ENCODE measurements at places on chromosomes 11 and 22.
A peak's percentile ranks its signal among the peaks of the same experiment; 100 is the strongest.

GRCh38 chr11:70247710-70248072 lies 22.8 kb upstream of the PPFIA1 start:
- DNase-seq, result no peak

- peak; percentile 45 for DNase-seq
Measured at GRCh38 chr11:102940714-102941588, 14.6 kb downstream of the MMP13 start.

DNA sequence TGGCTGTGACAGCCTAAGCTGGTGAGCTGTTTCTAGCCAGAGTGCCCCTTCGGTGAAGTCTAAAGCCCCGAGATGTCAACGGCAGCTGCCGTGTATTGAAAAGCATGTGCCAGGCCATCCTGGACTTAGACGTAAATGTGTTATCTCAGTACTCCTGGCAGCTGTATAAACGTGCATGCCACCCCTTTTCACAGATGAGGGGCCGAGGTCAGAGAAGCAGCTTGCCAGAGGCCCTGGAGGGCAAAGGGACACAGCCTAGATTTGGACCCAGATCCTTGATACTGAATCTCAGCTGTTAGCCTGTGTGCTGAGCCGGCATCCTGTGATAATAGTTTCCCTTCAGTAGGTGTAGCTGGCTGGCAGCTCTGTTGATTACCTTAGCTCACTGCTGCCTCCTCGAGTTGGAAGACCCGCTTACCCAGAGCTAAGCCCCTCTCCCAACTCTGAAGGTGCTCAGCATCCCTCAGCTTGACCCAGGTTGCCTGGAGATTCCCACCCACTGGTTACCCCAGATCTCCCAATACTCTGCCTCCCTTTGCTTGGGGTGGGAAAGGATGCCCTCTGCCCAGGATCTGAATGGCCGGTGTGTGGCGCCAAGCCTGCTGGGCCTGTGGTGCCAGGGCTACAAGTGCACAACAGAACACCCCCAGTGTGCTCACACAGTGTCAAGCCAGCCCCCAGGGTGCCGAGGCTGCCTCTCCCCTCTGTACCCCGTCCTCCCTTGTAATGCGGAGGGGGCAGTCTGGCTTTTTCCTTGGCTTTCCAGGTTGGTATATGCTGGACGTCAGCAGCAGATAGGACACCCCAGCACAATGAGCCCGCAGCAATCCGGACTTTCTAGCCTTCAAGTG lies 59.8 kb upstream of the WNT7B start:
- DNase-seq, result no peak

GRCh38 chr11:2982214-2982613 lies 9.9 kb downstream of the NAP1L4 start:
- no peak for DNase-seq

DNA sequence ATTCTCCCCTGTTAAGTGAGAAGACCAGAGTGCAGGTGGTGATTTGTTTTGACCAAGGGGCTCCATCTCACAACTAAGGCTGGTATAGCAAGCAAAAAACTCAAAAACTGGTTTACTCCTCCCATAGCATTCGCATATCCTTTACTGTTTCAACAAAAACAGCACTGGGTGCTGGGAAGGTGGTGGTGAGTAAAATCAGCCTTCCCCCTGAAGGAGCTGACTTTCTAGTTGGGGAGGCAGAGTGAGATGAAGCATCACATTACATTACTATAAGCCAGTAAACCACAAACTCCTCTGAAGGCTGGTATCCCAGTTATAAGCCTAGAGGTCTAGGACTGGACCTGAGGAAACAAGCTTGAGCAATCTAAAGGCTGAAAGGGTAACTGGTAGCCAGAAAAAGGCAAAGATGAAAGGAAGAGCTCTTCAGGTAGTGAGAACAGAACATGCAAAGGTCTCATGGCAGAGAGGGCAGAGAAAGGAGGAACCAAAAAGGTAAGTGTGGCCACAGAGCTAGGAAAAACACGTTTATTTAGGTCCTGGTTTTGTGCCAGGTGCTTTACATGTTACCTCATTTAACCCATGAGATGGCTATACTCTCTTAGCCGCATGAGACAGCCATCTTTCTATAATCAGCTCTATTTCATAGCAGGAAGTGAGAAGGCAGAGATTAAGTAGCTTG lies 22.3 kb downstream of the TMEM123 start:
- no peak for DNase-seq

GRCh38 chr11:20351136-20351535 lies 12.4 kb upstream of the HTATIP2 start:
- DNase-seq, result no peak

DNA sequence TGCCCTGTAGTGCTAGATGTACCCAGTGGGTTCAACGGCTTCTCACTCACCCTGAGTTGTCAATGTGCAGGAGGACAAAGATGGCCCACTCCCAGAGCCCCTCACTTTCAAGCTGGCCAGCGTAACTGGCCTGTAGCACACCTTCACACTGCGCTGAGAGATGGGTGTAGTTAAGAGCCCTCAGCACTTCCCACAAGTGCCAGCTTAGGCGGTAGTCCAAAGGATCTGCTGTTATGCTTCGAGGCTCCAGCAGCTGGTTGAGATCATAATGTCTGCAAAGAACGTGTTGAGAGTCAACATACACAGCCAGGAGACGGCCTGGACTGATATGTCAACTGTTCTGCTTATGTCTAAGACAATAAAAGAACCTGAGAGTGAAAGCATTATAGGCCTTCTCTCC lies 14.7 kb upstream of the CHRNA10 start:
- no peak for DNase-seq

GRCh38 chr11:47004595-47005033 lies 68.1 kb downstream of the CSTPP1 start:
- DNase-seq, result peak; percentile 86

GRCh38 chr11:95531116-95531515 lies 258.5 kb downstream of the FAM76B start:
- DNase-seq, result no peak

DNA sequence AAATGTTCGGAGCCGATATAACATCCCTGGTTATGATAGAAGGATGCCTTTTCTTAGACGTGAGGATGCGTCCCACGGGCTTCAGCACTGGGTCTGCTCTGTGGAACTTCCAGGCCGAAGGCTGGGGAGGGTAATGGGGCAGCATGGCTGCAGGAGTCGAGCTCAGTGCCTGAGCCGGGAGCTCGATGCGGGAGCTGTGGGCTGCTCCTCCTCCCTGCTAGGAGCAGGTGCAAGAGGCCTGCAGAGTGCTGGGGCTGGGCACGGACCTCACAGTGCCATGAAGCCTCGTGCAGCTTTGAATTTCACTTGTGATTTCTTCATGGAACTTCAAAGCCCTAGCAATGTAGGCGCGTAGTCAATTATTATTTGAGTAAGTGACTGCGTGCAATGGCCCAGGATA lies 6.0 kb downstream of the TUBA8 start:
- DNase-seq, result no peak

GRCh38 chr11:80638296-80638695 lies 1197.5 kb upstream of the TENM4 start:
- no peak for DNase-seq

GRCh38 chr22:39230261-39231196 lies 14.3 kb downstream of the PDGFB start:
- DNase-seq, result no peak

DNA sequence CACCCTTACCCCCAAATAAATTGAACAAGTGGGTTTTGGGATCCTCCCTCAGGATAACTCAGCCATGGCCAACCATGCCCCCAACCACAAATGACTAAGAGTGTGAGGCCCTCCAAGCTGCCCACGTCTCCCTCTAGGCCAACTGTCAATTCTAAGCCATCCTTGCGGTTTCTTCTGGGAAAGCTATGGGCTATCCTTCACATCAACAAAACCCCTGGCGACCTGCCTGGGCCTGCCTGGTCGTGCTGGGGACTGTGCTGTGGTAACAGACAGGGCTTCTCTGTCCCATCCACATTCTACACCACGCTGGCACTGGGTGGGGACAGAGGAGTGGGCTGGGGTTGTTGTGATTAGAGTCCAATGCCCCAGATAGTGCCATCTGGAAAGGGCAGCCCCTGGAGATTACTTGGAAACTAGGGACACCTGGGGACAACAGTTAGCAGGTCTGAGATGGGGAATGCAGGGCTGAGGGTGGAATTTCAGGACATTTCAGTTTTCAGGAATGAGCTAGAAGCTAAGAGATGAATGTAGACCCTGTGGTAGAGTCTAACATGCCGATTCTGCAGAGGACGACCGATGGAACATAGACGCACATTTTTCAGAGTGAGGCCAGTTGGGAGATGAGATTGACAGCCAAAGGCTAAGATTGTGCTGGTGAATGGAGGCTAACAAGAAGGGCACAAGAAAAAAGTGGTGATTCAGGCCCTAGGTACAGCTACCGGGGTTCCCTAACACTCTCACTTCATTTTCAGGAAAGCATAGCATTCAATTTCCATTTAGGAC lies 131.9 kb downstream of the RASSF10 start:
- DNase-seq, result no peak

- no peak for DNase-seq
Measured at GRCh38 chr22:23256986-23257888, 76.9 kb downstream of the BCR start.

DNA sequence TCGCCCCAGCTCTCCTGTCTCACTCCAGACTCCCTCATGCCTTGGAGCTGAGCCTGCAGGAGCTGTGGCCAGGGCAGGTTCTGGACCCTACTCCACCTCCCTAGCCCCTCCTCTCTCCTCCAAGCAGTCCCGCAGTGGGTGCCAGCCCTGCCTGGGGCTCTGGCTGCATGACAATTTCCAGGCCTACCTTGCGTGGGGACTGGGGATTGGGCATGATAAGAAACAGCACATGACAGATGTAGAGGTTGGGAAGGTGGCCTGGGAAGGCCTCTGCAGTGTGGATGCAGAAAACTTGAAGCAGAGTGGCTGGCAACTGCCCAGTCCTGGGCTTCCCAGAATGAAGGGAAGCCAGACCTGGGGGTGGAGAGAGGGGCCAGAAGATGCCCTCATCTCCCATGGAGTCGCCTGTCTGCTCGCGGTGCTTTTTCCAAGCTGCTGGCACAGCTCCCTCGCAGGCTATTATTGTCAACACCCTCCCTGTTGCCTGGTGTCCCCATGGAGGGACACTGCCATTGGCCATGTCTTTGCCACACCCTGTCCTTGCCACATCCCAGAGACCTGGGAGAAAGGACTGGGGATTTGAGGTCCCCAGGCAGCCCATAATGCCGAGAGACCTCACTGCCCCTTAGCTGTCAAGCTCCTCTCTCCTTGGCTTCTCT lies 48.9 kb upstream of the CDON start:
- DNase-seq, result no peak

DNA sequence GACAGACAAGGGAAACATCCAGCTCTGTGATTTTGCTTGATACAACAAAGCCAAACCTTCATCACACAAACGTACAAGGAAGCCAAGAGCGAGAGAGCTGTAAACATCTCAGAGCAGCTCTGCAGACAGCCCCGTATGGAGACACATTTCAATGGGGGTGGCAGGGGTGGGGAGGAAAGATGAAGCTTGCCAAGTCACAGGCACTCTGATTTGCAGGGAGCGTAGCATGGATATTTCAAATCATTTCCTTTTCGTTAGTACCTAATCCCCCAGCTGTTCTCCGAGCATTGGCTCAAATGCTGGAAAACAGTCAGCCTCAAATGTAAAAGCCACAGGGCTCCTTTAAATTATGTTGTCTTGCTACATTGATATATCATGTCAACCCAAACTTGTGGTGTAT lies 458.9 kb upstream of the CADM1 start:
- DNase-seq, result no peak

- DNase-seq, result peak; percentile 20
Measured at GRCh38 chr11:45079075-45079444, 67.4 kb upstream of the PRDM11 start.

DNA sequence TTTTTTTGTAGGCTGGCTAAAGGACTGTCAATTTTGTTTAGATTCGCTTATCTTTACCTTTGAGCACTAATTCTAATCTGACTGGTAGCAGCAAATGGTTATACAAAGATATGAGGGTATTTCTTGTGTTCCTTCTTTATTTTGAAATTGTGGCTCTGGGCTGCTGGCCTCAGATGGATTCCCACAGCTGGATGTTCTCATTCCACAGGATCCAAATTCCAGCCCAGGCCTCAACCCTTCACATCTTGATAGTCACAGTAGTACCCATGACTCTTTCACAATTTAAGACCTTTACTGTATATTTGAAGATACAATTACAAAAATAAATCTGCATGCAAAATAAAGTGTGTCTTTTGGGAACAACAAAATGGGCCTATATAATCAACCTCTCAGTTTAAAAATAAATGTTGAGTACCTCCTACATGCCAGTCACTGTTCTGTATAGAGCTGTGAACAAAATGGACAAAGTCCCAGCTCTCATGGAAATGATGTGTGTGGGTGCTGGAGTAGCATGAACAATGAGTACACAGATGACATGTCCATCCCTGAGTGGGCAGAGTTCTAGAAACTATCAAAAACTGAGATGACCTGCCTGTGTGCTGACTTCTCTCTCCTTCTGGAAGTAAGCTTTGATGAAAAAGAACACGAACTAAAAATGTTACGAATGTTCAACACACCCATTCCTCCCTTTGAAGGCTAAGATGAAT lies 51.7 kb upstream of the FBXO3 start:
- DNase-seq, result no peak

- no peak for DNase-seq
Measured at GRCh38 chr22:27259433-27259832, 542.1 kb downstream of the MN1 start.

- DNase-seq, result no peak
Measured at GRCh38 chr11:34823639-34824038, 92.5 kb downstream of the APIP start.

DNA sequence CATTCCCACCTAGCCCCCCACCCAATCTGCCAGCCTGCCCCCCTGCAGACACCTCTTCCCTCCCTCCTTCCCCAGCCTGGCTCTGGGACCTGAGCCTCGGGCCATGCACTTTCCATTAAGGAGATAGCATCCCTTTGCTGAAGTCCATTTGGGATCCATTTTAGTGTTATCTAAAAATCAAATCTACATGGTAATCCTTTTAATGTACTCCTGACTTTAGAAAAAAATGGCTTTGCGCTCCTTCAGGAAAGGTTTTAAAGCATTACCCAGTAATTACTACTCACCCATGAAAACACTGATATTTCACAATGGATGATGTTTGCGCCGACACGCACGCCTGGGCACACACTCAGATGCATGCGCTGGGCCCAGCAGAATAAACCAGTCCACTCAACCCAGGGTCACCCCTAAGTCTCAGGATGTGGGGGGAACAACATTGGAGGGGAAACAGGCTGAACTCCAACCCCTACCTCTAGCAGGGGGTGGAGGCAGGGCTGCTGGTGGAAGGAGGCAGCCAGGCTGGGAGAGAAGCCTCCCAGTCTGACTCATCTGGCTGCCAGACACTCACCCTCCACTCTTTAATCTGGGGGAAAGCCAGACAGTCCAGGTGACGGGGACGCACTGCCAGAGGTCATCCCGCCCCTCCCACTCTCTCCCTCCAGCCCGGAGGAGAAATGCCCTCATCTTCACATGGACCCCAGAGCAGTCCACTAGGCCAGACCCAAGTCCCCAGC lies 29.8 kb downstream of the LMO1 start:
- DNase-seq, result no peak

- no peak for DNase-seq
Measured at GRCh38 chr11:16912692-16913111, 101.5 kb downstream of the PLEKHA7 start.

GRCh38 chr11:92361551-92361950 lies 136.9 kb downstream of the FAT3 start:
- no peak for DNase-seq
